Left renal cortex interstitium (tissue), 4 donors: ENCODE measurements at places on chromosomes 4 and X. TPM values are rescaled to one million over a fixed set of nuclear protein-coding genes. Genes with fewer than 3 reads are reported as not detected.

The RBMX gene
- polyA plus RNA-seq: 456 TPM

The AMELX gene
- polyA plus RNA-seq: not detected

- no peak for DNase-seq
Observed at GRCh38 chr4:139869810-139870209, 204.2 kb downstream of the MGST2 start.

The SORCS2 gene
- polyA plus RNA-seq: 3.7 TPM

- DNase-seq: peak; percentile 18
Observed at GRCh38 chr4:114811564-114812301, 213.1 kb downstream of the UGT8 start.

The RASL11B gene
- polyA plus RNA-seq: 37.3 TPM

DNA sequence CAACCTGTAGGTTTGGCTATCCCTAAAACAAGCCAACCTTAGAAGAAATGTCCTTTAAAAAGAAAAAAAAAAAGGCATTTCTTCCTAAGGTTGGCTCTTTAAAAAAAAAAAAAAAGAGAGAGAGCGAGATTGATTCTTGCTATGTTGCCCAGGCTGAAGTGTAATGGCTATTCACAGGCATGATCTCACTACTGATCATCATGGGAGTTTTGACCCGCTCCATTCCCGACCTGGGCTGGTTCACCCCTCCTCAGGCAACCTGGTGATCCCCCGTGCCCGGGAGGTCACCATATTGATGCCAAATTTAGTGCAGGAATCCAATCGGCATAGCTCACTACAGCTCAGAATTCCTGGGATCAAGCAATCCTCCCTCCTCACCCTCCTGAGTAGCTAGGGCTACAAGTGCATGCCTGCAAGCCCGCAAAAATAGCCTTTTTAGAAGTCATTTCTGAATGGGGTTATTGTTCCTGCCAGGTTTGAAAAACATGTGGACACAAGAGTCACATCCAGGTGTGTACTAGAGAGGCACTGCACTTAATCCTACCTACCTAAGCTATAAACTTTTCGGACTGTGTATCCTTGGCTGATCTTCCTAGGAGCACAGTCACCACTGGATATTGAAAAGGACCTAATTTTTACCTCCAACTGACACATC is 61.4 kb upstream of the ZCCHC13 start:
- no peak for DNase-seq

- no peak for DNase-seq
Observed at GRCh38 chr4:33966808-33967207, 2277.5 kb downstream of the ARAP2 start.

DNA sequence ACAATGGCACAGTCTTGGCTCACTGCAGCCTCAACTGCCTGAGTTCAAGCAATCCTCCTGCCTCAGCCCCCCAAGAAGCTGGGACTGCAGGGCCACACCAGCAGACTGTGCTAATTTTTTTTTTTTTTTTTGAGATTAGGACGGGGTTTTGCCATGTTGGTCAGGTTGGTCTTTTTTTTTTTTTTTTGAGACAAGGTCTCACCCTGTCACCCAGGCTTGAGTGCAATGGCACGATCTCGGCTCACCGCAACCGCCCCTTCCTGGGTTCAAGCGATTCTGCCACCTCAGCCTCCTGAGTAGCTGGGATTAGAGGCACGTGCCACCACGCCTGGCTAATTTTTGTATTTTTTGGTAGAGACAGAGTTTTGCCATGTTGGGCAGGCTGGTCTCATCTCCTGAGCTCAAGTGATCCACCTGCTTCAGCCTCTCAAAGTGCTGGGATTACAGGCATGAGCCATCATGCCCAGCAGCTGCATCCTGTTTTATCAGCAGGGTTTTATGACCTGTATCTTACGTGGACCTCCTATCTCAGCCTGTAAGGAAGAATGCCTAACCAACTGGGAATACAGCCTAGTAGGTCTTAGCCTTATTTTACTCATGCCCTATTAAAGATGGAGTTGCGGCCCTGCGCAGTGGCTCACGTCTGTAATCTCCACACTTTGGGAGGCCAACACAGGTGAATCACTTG is 13.2 kb upstream of the MRPL1 start:
- no peak for DNase-seq

GRCh38 chrX:123256378-123256777 is 72.3 kb downstream of the GRIA3 start:
- no peak for DNase-seq

The CTAG1B gene
- polyA plus RNA-seq: not detected

The TNIP3 gene
- polyA plus RNA-seq: 2.3 TPM

- no peak for DNase-seq
Observed at GRCh38 chr4:6268650-6269615, 717 bp upstream of the WFS1 start.

GRCh38 chrX:136870064-136870463 is 10.5 kb downstream of the RBMX start:
- no peak for DNase-seq

DNA sequence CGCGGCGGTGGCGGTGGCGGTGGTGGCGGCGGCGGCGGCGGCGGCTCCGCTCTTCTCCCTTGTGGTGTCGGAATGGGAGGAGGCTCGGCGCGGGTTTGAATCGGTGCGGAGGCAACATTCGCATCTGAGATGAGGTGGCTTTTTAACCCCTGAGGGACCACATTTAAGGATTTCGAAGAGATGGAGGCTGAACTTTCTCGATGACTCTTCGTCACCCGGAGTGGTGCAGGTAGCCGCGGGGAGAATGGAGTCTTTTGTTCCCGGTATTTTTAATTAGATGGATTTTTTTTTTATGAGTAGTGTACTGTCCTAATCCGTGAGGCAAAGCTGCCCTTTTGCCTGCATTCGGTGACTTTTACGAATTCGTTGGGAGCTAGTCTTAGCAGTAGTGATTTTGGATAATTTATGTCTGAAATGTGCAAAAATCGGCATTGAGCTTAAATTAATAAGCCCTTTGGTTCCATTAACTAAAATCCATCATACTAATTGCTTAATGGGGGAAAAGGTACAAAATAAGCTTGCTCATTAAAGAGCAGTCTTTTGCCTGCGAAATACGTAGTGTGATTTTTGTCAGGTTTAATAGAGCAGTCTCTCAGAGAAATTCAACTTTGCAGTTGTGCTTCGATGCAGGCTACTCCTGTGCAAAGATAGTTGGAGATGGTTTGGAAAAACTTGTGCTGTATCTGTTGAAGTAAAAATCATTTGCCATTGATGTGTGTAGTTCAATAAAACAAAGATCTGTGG is 206.2 kb downstream of the TENM3 start:
- no peak for DNase-seq

The ZCCHC18 gene
- 6.4 TPM for polyA plus RNA-seq

DNA sequence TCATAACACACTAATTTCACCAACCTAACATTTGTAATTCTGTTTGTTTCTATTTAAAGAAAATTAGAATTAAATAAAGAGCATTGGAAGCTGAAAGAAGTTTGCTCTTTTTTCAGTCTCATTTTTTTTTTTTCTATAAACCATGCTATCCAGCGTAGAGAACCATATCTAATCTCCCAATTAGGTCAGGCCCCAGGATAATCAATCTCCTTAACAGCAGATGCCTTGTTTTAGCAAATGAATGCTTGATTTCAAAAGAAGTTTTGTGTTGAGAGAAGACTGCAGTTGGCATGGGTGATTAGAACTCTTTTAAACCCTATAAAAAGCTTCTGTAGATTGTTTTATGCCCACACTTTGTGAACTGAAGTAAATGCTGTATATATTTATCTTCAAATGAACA is 15.6 kb upstream of the MAD2L1 start:
- no peak for DNase-seq

GRCh38 chr4:81896936-81897335 is 425.2 kb upstream of the RASGEF1B start:
- DNase-seq: no peak

- no peak for DNase-seq
Observed at GRCh38 chr4:8688041-8688907, 95.7 kb downstream of the CPZ start.

The GPRIN3 gene
- polyA plus RNA-seq: 6.7 TPM

GRCh38 chrX:11393949-11394654 is 100.9 kb downstream of the AMELX start:
- no peak for DNase-seq

- no peak for DNase-seq
Observed at GRCh38 chrX:69285881-69286564, 120.8 kb upstream of the PJA1 start.

The SSX3 gene
- polyA plus RNA-seq: not detected

The RPS3A gene
- polyA plus RNA-seq: 3,915 TPM

The STAP1 gene
- 0.17 TPM for polyA plus RNA-seq

- DNase-seq: peak; percentile 59
Observed at GRCh38 chr4:183960046-183960420, 54.9 kb downstream of the STOX2 start.

GRCh38 chr4:48841045-48841827 is 10.3 kb downstream of the OCIAD1 start:
- no peak for DNase-seq

The ARHGAP24 gene
- 103 TPM for polyA plus RNA-seq

The PABPC1L2A gene
- polyA plus RNA-seq: not detected

The CSAG2 gene
- polyA plus RNA-seq: not detected

- no peak for DNase-seq
Observed at GRCh38 chr4:187017147-187017546, 293.5 kb upstream of the FAT1 start.

GRCh38 chrX:130262231-130262630 is 6.5 kb downstream of the ZNF280C start:
- DNase-seq: no peak

GRCh38 chr4:172758586-172759340 is 409.8 kb upstream of the GALNT7 start:
- DNase-seq: no peak

GRCh38 chrX:150934453-150934852 is 36.0 kb upstream of the CD99L2 start:
- no peak for DNase-seq

The ADGRL3 gene
- polyA plus RNA-seq: 25.9 TPM

The MAOA gene
- polyA plus RNA-seq: 15.4 TPM

DNA sequence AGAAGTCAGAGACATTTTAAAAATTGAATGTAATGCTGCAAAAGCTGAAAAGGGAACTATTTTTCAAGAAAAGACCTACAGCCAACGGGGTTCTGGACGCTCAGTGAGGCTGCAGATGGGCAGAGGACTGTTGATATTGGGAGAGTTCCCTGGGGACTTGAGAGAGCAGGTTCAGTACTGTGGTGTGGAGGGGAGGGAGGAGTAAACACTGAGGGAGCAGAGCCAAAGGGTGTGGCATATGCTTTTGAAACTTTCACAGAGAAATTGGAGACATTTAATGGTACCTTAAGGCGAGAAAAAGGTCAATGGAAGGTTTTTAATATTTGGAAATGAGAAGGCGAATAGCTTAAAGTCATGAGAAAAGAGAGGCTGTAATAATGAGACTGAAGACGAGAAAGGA is 62.2 kb upstream of the GPM6A start:
- no peak for DNase-seq
